ENCODE measurements at places on chromosomes 16 and 17. TPM values are rescaled to one million over a fixed set of nuclear protein-coding genes. Genes with fewer than 3 reads are reported as not detected.

The PRAC2 gene
- not detected for total RNA-seq

The CCDC78 gene
- total RNA-seq = 16.5 TPM

The CNTD1 gene
- total RNA-seq = 0.34 TPM

The MAZ gene
- 408 TPM for total RNA-seq

The HSPB9 gene
- total RNA-seq = not detected

The HBQ1 gene
- not detected for total RNA-seq

The KRTAP4-9 gene
- total RNA-seq = not detected

The C16orf96 gene
- not detected for total RNA-seq

The CCDC144A gene
- 2.6 TPM for total RNA-seq

The NEUROD2 gene
- total RNA-seq = not detected

The TRIM16 gene
- total RNA-seq = 33.6 TPM

The DHRS7B gene
- 14.5 TPM for total RNA-seq

The PERCC1 gene
- not detected for total RNA-seq

The PHF12 gene
- total RNA-seq = 23.2 TPM

The HSD17B1 gene
- 5.0 TPM for total RNA-seq

The DBNDD1 gene
- total RNA-seq = 10.7 TPM

The MT1F gene
- not detected for total RNA-seq

The ZDHHC1 gene
- total RNA-seq = not detected

The SPATA22 gene
- not detected for total RNA-seq

The KRTAP17-1 gene
- total RNA-seq = not detected

The DPEP3 gene
- not detected for total RNA-seq

The FMNL1 gene
- 5.9 TPM for total RNA-seq

The RAP1GAP2 gene
- total RNA-seq = 21.9 TPM

The IL34 gene
- not detected for total RNA-seq

The G6PC1 gene
- not detected for total RNA-seq

The SLC47A2 gene
- not detected for total RNA-seq
